NCI-H1105 (cell line): ENCODE measurements at places on chromosomes 2 and 18.

GRCh38 chr2:11744631-11745394 is 1.6 kb upstream of the LPIN1 start:
- DNase-seq = no peak

- DNase-seq = no peak
These were observed 18.5 kb downstream of the PSTPIP2 start for GRCh38 chr18:46053368-46054095.

DNA sequence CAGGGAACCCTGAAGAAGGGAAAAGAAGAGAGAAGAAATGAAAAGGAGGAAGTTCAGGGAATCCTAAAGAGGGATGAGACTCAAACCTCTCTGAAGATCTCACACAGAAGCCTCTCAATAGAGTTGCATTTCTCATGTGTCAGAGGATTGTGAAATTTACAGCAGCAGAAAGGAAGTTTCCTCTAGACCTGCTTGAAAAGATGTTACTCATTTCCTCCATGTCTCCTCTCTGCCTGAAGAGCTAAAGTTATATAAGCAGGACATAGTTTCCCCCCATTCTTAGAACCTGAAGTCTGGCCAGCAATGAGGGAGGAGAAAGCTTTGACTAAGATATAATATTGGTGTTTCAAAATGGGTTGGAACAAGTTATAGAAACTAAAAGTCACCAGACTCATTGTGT is 1155.6 kb downstream of the LRP1B start:
- no peak for DNase-seq

- DNase-seq = no peak
These were observed 165.6 kb downstream of the MREG start for GRCh38 chr2:215847718-215848117.
